ENCODE measurements at places on chromosomes 16 and 17. TPM values are rescaled to one million over a fixed set of nuclear protein-coding genes. Genes with fewer than 3 reads are reported as not detected.

TP53TG3C gene
- not detected for total RNA-seq

- DNase-seq, result peak; percentile 4
Observed at GRCh38 chr16:89094252-89094879, 714 bp downstream of the ACSF3 start.

- DNase-seq, result peak; percentile 73
Observed at GRCh38 chr17:44210342-44211192, 8.9 kb downstream of the UBTF start.

GRCh38 chr16:88735121-88735520 is 28.8 kb downstream of the CTU2 start:
- DNase-seq, result no peak

GRCh38 chr17:81011951-81012350 is 20.3 kb downstream of the CHMP6 start:
- no peak for DNase-seq

GRCh38 chr16:80189476-80190175 is 351.2 kb upstream of the DYNLRB2 start:
- DNase-seq, result no peak
